Activated CD8-positive, alpha-beta memory T cell treated with anti-CD3 and anti-CD28 coated beads for 36 hours (primary cell): ENCODE measurements at places on chromosomes 12 and 14. TPM values are rescaled to one million over a fixed set of nuclear protein-coding genes. Genes with fewer than 3 reads are reported as not detected.

Gene INHBE
- 1.1 TPM for total RNA-seq

Gene SYNDIG1L
- not detected for total RNA-seq

Gene TAS2R8
- not detected for total RNA-seq

Gene MMP19
- total RNA-seq, result not detected

Gene CD163
- total RNA-seq, result not detected

Gene TMEM117
- 1.3 TPM for total RNA-seq

Gene ORAI1
- total RNA-seq, result 53.7 TPM
